ENCODE measurements at places on chromosomes 1 and 21. TPM values are rescaled to one million over a fixed set of nuclear protein-coding genes. Genes with fewer than 3 reads are reported as not detected.

DNA sequence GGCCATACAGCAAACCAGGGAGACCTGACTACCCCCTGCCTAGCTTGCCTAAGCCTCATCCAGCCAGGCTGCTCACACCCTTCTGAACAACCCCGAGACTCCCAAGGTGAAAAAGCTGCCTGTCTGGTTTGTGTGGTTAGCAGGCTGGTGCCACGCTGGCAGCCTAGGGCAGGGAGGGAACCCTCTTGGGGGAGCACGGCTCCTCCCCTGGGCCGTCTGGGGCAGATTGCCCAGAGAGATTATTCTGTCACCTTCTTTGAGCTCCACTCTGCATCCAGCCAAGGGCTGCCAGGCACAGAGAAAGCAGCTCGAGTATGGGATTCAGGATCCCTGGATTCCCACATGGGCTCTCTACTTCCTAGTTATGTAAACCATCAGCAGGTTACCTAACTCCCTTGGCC, 27.5 kb upstream of the TCEA3 start:
- peak; percentile 79 for DNase-seq

DNAJC28 gene
- total RNA-seq, result 3.1 TPM

BLACAT1 gene
- total RNA-seq, result 0.89 TPM

DNA sequence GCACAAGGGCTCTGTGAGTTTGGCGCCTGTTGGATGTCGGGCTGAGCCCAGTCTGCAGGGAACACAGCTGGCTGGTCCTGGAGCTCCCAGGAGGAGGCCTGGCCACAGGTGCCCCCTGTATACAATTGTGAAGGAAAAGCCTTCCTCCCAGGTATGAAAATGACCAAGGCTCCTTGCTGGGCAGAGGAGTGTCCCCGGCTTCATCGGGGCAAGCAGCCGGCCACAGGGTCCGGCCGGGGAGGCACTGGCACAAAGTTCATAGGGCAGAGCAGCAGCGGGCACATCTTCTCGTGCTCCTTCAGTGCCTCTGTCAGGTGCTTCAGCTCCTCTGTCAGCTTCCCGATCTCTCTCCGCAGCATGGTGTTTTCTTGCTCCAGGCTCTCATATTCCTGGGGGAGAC, 13.0 kb downstream of the BATF3 start:
- no peak for DNase-seq

AK5 gene
- total RNA-seq, result 13.5 TPM

Data from H4 (cell line).